ENCODE measurements at places on chromosomes 12 and 14. TPM values are rescaled to one million over a fixed set of nuclear protein-coding genes. Genes with fewer than 3 reads are reported as not detected.

- DNase-seq = no peak
Observed at GRCh38 chr12:93484315-93484981, 17.1 kb downstream of the MRPL42 start.

DNA sequence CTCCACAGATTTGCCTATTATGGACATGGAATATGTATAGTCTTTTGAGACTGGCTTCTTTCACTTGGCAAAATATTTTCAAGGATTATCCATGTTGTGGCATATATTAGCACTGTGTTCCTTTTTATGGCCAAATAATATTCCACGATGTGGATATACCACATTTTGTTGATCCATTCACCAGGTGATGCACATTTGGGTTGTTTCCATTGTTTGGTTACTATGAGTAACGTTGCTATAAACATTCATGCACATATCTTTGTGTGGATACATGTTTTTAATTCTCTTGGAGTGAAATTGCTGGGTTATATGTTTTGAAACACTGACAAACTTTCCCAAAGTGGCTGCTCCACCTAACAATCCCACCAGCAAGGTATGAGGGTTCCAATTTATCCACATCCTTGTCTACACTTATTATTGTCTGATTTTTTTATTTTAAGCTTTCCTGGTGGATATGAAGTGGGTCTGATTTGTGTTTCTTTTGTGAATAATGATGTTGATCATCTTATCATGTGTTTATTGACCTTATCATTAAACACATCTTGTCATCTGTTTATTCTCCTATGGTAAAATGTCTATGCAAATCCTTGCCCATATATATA is 116.2 kb upstream of the FRMD6 start:
- no peak for DNase-seq

GRCh38 chr12:34607520-34608195 is 585.4 kb downstream of the ALG10 start:
- DNase-seq = no peak

DNA sequence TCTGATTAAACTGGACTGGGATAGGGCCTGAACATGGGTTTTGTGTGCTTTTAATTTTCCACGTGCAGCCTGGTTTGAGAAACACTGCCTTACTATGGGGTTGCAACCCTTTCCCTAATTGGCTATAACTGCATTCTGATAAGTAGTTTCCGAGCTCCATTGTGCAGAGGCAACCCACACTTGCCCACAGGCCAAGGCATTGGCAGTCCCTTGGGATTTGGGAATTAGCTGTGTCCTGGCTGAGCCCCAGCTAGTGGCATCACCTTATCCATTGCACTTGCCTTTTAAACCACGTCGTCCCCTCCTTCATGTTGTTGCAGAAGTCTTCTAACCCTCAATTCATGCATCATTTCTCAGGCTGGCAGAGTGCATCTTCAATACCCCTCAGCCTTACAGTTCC is 10.2 kb downstream of the VCPKMT start:
- DNase-seq = no peak

Gene BCAT1
- 573 TPM for total RNA-seq

GRCh38 chr12:49635036-49635435 is 11.7 kb downstream of the PRPF40B start:
- DNase-seq = no peak

Gene CRIP2
- 11.2 TPM for total RNA-seq

Gene CFAP251
- total RNA-seq = 3.3 TPM

- no peak for DNase-seq
Observed at GRCh38 chr12:67666605-67667004, 18.1 kb downstream of the DYRK2 start.

Gene TPH2
- not detected for total RNA-seq

Gene RAD51AP1
- total RNA-seq = 20.7 TPM

Gene ANO4
- total RNA-seq = 7.3 TPM

- no peak for DNase-seq
Observed at GRCh38 chr14:56313789-56314188, 195.6 kb downstream of the PELI2 start.

Gene SYCP3
- not detected for total RNA-seq

DNA sequence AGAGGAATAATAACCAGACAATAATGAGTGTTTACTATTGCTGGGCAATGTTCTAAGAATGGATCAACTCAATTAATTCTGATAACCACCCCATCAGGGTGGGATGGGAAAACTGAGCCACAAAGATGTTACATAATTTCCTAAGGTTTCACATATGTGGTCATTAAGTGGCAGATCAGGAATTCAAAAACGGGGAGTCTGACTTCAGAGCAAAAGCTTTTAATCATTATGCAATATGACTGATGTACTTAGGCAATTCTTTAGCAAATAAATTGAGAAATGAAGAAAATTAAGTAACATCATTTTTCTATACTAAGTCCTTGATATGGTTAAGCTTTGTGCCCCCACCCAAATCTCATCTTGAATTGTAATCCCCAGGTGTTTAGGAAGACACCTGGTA is 53.4 kb downstream of the PLCZ1 start:
- DNase-seq = no peak

DNA sequence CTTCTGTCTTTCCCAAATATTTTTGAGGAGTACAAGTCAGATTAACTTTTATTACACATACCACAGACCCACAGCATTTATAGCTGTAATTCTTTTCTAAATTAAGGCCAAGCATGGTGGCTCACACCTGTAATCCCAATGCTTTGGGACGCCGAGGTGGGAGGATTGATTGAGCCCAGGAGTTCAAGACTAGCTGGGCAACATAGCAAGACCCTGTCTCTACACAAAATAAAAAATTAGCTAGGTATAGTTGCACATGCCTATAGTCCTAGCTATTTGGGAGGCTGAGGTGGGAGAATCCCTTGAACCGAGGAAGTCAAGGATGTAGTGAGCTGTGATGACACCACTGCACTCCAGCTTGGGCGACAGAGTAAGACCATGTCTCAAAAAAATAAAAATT is 7.0 kb downstream of the DUSP16 start:
- no peak for DNase-seq

DNA sequence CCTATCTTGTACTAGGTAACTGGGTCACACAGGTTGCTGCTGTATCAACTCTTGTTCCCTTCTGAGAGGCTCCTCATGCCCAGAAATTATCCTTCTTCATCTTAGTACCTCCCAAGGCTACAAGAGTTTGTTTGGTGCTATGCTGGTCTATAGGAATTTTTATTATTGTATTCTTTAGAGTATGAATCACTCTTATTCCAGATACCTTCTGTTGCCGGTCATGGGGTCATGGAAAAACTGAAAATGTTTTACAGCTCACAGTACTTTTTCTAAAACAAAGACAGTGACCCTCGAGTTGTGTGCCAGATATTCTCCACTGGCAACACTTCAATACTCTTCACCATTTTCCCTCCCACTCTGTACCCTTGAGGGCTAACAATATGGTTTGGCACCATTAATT is 1598.0 kb upstream of the TMEM132C start:
- no peak for DNase-seq

DNA sequence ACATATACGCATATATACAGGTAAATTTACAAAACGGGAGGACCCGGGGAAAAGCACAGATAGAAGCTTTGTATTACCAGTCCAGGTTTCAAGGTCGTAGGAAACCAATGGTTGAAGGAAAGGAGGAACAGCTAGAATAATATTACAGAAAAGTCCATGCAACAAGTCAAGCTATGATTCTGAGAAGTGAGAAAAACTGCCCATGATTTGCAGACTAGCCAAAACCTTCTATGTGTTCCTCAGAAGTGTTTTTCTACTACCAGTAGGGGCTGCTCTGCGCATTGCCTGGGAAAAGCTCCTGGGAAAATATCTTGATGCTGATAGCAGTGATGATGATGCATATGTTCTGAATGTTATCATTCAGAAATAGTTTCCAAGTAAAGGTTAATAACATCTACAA is 2.2 kb downstream of the PDZRN4 start:
- no peak for DNase-seq

Gene CPNE8
- total RNA-seq = 3.2 TPM

Gene MGP
- total RNA-seq = 5.4 TPM

GRCh38 chr14:22313172-22313801 is 275.7 kb downstream of the DAD1 start:
- no peak for DNase-seq

DNA sequence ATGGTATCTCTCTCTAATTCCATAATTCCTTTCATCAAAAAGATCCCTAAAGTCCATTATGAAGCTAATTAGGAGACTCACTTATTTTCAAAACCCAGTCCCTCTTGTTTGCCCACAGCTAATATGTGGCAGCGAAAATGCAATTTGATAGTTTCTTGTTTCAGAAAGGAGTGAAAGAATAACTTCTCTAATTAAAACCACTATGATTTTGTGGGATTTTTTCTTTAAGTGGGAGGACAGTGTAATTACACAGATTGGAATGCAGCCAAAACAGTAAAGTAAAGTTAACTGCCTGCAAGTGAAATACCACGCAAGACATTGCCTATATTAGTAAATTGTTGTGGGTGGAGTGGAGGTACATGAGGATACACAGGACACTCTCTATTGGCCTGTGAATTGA is 50.0 kb downstream of the PTPRO start:
- no peak for DNase-seq

DNA sequence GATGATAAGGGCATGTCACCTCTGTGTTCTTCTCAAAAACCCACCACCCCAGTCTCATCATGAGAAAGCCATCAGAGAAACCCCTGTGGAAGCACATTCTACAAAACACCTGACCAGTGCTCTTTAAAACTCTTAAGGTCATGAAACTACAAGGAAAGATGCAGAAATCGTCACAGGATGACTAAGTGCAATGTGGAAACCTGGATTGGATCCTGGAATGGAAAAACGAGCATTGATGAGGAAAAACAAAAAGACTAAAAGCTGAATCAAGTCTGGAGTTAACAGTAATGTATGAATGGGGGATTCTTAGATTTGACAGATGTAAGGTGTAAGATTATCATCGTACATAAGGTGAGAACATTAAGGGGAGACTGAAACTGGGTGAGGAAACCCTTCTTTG is 211.0 kb downstream of the TBX5 start:
- DNase-seq = no peak

GRCh38 chr14:99586761-99587459 is 17.1 kb downstream of the CCDC85C start:
- no peak for DNase-seq

DNA sequence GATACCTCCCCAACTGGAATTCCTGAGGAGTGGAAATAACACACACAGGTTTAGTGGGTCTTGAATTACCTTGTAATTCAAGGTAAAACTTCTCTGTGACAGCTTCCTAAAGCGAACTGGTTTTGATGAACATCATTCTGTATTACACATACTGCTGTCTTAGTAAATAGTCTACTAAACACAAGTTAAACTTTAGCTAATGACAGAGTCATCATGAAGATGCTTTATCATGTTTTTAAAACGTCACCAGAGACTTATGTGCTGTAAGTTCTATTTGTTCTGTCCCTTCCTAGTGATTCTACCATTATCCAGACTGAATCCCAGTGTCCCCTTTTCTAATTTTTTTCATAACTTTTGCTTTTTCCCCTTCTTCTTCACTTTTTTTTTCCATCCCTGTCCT is 11.6 kb upstream of the GXYLT1 start:
- DNase-seq = no peak

- DNase-seq = no peak
Observed at GRCh38 chr14:96252999-96253539, 2.9 kb upstream of the BDKRB1 start.

GRCh38 chr14:95088665-95089064 is 68.7 kb downstream of the DICER1 start:
- DNase-seq = no peak

DNA sequence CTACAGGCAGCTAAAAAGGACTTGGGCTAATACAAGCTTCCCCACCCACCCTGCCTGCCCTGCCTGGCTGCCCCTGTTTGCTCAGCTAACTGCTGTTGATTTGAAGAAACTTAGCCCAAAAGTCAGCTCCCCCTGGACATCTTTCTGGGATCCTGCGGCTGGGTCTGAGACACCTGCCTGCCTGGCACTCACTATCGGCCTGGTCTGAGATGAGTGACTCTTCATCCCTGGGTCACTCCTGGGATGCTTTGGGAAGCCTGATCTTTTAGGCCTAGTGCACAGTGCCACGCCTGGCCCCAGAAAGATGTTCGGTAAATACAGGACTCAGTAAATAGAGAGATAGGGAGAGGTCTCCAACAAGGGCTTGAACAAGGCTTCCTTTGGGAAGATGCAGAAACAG is 211.3 kb upstream of the DIO3 start:
- DNase-seq = peak; percentile 32

- no peak for DNase-seq
Observed at GRCh38 chr14:81302638-81303037, 81.9 kb upstream of the GTF2A1 start.

Gene COCH
- 5.9 TPM for total RNA-seq

Gene CCDC177
- total RNA-seq = 3.4 TPM

GRCh38 chr14:70013271-70013873 is 134.2 kb downstream of the SMOC1 start:
- no peak for DNase-seq

Gene DNAH10
- total RNA-seq = 0.56 TPM

- no peak for DNase-seq
Observed at GRCh38 chr14:23432102-23432925, 3.1 kb downstream of the MYH7 start.

DNA sequence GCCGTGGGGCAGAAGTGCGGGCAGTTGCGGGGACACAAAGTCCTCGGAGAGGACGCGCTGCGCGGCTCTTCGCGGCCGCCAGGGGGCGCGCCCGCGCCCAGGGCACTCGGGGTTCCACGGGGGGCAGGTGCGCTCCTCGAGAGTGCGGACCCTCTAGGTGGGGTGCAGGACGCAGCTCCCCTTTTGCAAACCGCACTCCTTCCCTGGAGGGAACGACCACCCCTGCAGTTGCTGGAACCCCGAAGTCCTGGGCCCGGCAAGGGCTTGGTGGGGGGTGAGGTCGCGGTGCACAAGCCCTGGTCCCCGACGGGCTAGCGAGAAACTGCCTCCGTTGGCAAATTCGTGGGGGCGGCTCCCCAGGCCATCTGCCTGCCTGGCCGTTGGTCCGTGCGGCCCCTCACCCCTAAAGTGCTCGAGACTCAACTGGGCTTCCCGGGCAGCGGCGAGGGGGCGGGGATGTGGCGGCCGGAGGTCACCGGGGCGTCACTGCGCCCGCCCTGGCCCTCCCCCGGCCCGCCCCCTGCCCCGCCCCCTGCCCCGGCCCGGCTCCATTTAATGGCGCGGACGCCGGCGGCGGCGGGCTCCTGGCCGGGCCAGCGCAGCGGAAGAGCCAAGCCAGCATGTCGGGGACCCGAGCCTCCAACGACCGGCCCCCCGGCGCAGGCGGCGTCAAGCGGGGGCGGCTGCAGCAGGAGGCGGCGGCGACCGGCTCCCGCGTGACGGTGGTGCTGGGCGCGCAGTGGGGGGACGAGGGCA is at the start of gene ADSS1:
ADSS1 (plus strand) TSS at position 579 of the 756 bp plus-strand sequence; CDS start at position 621, 42 bp downstream.
- DNase-seq = no peak

DNA sequence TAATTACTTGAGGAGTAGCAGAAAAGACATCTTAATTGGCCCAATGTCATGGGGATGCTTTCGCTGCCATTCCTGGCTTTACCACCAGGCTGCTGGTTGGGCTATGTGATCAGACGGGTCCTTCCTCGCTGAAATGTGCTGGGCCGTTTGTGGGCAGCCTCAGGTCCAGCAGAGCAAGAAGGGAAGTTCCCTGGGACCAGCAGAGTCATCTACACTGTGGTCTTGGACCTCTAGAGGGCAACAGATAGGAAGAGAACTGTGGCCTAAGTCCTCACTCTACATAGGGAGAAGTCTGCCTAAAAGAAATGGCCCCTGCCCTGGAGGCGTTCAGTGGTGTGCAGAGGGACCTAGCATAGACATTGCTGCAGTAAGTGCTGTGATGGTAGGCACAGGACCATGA is 10.9 kb downstream of the EVL start:
- no peak for DNase-seq

Gene GSKIP
- total RNA-seq = 30.1 TPM

GRCh38 chr12:88816201-88816600 is 235.9 kb upstream of the KITLG start:
- DNase-seq = no peak

Gene TGM1
- 16.6 TPM for total RNA-seq
